Activated CD4-positive, alpha-beta T cell treated with anti-CD3 and anti-CD28 coated beads for 36 hours (primary cell): ENCODE measurements at places on chromosomes 6 and 20. TPM values are rescaled to one million over a fixed set of nuclear protein-coding genes. Genes with fewer than 3 reads are reported as not detected.

DNA sequence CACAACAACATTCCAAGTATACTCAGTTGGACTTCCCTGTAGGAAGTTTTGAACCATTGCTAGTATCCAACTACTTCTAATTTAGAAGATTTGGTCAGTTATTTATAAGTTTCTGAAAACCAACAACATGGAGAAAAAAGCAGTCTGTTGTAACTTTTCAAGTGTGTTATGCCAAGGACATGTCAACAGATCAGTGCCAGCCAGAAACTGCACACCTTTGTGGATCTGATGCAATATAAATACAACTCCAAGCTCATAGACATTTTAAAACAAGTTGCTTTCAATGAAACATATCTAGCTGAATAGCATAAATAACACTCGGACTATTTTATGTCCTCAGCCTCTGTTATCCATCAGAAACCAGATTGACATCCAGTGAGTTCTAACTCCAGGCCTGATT lies 58.3 kb upstream of the CARMIL1 start:
- no peaks in the 10 kb centered on the region for H3K36me3 ChIP-seq
- no peak overlapping the region for H3K27ac ChIP-seq

GRCh38 chr20:17856837-17857605 lies 111.6 kb downstream of the SNX5 start:
- no peaks in the 10 kb centered on the region for H3K36me3 ChIP-seq
- H3K27ac ChIP-seq = no peak overlapping the region
- no peak overlapping the region for H3K4me3 ChIP-seq
- H3K4me1 ChIP-seq = peaks cover 40% of the 10 kb centered on the region
- peaks cover 2% of the 10 kb centered on the region for H3K27me3 ChIP-seq

DNA sequence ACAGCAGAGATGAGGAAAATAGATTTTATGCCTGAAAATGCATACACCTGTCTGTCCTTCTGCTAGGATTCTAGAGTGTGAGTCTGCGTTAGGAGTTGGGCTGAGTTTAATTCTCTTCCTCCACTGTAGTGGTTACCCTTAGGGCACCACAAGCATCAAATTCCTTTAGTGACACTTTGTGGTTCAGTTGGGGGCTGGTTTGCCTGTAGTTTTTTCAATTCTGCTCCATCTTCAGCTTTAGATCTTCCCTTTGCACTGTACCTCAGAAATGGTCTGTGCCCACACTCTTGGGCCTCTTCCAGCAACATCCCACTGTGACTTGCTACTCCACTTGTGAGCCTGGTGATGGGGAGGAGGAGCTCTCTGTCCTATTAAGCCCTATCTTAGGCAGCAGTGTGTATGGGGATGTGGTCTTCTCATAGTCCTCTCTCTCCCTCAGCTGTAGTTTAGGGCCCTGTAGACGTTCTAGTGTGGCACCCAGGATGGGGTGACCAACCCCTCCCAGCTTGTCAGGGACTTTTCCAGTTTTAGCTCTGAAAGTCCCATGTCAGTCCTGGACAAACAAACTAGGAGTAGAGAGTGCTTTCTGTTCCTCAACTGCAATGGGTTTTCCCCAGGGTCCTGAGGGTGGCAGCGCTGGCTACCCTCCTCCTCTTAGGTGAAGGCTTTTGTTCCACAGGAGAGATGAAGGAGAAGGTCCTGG lies 19.7 kb upstream of the OGFRL1 start:
- peaks cover 6% of the 10 kb centered on the region for H3K27me3 ChIP-seq
- H3K36me3 ChIP-seq = no peaks in the 10 kb centered on the region
- no peak for DNase-seq
- H3K4me1 ChIP-seq = no peaks in the 10 kb centered on the region
- H3K4me3 ChIP-seq = no peak overlapping the region

DNA sequence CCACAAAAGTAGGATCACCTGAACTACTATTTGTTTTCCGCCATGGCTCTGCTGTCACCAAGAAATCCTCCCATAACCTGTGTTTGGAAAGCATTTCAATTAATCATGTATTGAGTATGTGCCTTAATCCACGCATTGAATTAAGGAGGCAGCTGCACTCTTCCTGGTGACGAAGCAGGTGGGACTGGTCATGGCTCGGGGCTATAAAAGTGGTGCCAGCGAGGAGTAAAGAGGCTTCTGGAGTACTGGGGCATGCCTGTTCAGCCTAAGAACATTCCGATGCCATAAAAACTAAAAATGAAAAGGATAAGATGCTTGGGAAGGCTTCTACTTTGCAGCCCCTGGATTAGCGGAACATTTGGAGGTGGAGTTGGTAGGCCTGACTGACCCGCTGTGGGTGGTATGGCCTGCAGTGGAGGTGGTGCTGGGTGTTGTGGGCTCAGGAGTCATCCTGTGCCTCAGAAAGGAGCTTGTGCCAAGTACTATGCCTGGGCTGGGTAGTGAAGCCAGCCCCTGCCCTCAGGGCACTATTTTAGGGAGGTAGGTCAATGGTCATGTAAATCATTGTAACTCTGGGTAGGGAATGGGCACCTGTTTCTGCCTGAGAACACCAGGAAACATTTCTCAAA lies 110.5 kb downstream of the B3GAT2 start:
- no peak for DNase-seq
- no peaks in the 10 kb centered on the region for H3K27me3 ChIP-seq
- H3K4me3 ChIP-seq = no peak overlapping the region
- H3K4me1 ChIP-seq = peaks cover 4% of the 10 kb centered on the region
- no peaks in the 10 kb centered on the region for H3K36me3 ChIP-seq

GRCh38 chr6:62775427-62776022 lies 435.7 kb upstream of the FKBP1C start:
- no peak overlapping the region for H3K27ac ChIP-seq
- H3K36me3 ChIP-seq = no peaks in the 10 kb centered on the region
- no peak for DNase-seq
- H3K4me3 ChIP-seq = no peak overlapping the region

GRCh38 chr20:48962421-48962820 lies 40.9 kb downstream of the ARFGEF2 start:
- peaks cover 17% of the 10 kb centered on the region for H3K36me3 ChIP-seq
- H3K4me1 ChIP-seq = peaks cover 5% of the 10 kb centered on the region

- no peak overlapping the region for H3K27ac ChIP-seq
- H3K36me3 ChIP-seq = peaks cover 2% of the 10 kb centered on the region
- DNase-seq = no peak
- H3K4me3 ChIP-seq = peak overlapping the region; percentile 56
- H3K4me1 ChIP-seq = peaks cover 30% of the 10 kb centered on the region
Observed at GRCh38 chr6:27669624-27670301, 196.9 kb upstream of the ZNF184 start.

Gene RIN2
- total RNA-seq = not detected

Gene SALL4
- 0.11 TPM for total RNA-seq

Gene CNR1
- not detected for total RNA-seq
